ENCODE measurements at places on chromosomes 6 and 20. TPM values are rescaled to one million over a fixed set of nuclear protein-coding genes. Genes with fewer than 3 reads are reported as not detected.

TP53TG5 gene
- not detected for total RNA-seq

CD109 gene
- total RNA-seq = 0.18 TPM

RRP36 gene
- 101 TPM for total RNA-seq

GPLD1 gene
- 1.2 TPM for total RNA-seq

PRSS35 gene
- total RNA-seq = not detected

BNIP5 gene
- not detected for total RNA-seq

CFAP61 gene
- not detected for total RNA-seq

ASF1A gene
- 42.4 TPM for total RNA-seq

TP53RK gene
- 16.4 TPM for total RNA-seq

TREML1 gene
- total RNA-seq = not detected

YIPF3 gene
- 65.1 TPM for total RNA-seq

LMBRD1 gene
- 21.4 TPM for total RNA-seq

SMOC2 gene
- total RNA-seq = 1.7 TPM

VNN1 gene
- not detected for total RNA-seq

RING1 gene
- total RNA-seq = 45.2 TPM

HLA-C gene
- total RNA-seq = 5.3 TPM

SLC26A8 gene
- not detected for total RNA-seq

All from K562 (cell line).